Testis (tissue), 5 donors: ENCODE measurements at places on chromosomes 16 and 17. TPM values are rescaled to one million over a fixed set of nuclear protein-coding genes. Genes with fewer than 3 reads are reported as not detected.

GRCh38 chr16:58459344-58460218 is 40.4 kb upstream of the NDRG4 start:
- no peaks in the 10 kb centered on the region for H3K27me3 ChIP-seq
- DNase-seq = no peak
- no peaks in the 10 kb centered on the region for H3K36me3 ChIP-seq
- H3K27ac ChIP-seq = no peak overlapping the region

DNA sequence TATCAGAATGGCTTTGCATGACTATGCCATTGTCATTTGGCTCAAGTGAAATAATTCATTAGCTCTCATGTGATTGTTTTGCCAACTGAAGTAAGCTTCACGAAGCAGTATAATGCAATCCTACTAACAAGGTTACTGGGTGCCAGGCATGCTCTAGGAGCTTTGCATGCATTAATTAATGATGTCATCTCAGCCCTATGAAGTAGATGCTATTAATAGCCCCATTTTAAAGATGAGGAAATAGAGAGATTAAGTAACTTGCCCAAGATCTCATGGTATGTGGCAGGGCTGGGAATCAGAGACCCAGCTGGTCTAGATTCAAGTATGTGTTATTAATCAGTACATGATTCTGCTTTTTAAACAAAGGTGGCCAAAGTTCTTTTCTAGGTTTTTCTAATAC is 14.1 kb downstream of the KRT39 start:
- no peak overlapping the region for H3K4me3 ChIP-seq
- H3K27ac ChIP-seq = no peak overlapping the region
- H3K36me3 ChIP-seq = no peaks in the 10 kb centered on the region
- peaks cover 3% of the 10 kb centered on the region for H3K4me1 ChIP-seq
- H3K27me3 ChIP-seq = no peaks in the 10 kb centered on the region

DNA sequence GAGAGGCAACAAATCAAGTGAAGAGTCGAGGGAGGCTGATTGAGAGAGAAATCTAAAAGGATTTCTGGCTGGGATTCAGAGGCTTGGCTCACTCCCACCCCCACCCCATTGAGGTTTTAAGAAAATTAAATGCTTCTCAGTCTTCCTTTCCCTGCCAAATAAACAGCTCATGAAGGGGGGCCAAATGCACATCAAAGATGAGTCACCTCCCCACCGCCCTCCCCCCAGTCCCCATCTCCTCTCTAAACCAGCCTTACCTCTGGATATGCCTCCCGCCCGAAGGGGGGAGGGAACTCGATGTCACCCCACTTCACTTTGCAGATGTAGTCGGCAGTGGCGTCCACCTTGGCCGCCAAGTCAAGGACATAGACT is 11.6 kb downstream of the ACLY start:
- H3K4me3 ChIP-seq = no peak overlapping the region
- H3K27ac ChIP-seq = no peak overlapping the region
- no peak for DNase-seq
- no peaks in the 10 kb centered on the region for H3K27me3 ChIP-seq
- no peaks in the 10 kb centered on the region for H3K4me1 ChIP-seq
- no peaks in the 10 kb centered on the region for H3K36me3 ChIP-seq

GRCh38 chr16:10988164-10988803 is 43.9 kb downstream of the CLEC16A start:
- H3K36me3 ChIP-seq = no peaks in the 10 kb centered on the region
- DNase-seq = no peak
- peaks cover 6% of the 10 kb centered on the region for H3K4me1 ChIP-seq
- H3K27me3 ChIP-seq = no peaks in the 10 kb centered on the region
- H3K27ac ChIP-seq = no peak overlapping the region
- H3K4me3 ChIP-seq = no peak overlapping the region

- no peaks in the 10 kb centered on the region for H3K4me1 ChIP-seq
- DNase-seq = no peak
- no peaks in the 10 kb centered on the region for H3K27me3 ChIP-seq
- H3K36me3 ChIP-seq = no peaks in the 10 kb centered on the region
Observed at GRCh38 chr16:74123195-74123594, 173.4 kb upstream of the PSMD7 start.

GRCh38 chr17:35407531-35407930 is 24.8 kb downstream of the SLFN12 start:
- no peak overlapping the region for H3K4me3 ChIP-seq
- peak; percentile 21 for DNase-seq
- H3K27me3 ChIP-seq = no peaks in the 10 kb centered on the region
- H3K36me3 ChIP-seq = no peaks in the 10 kb centered on the region
- no peak overlapping the region for H3K27ac ChIP-seq

Gene SLC47A1
- polyA plus RNA-seq = 39.8 TPM

DNA sequence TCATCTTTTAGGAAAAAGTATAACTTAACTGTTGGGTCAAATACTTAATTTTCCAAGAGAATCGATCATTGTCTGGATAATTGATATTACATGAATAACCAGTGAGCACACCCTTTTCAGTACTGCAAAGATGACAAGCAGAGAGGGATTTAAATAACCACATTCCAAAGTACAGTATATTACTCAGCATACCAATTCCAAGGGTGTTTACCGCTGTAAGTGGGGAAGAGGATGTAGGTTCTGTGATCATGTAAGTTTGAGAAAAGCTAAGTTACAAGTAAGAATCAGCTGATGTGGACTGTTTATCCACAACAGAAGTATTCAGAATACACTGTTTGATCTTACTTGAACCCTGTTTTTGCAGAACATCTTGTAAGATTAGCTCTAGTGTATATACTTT is 6.1 kb downstream of the GDE1 start:
- H3K27ac ChIP-seq = no peak overlapping the region
- H3K36me3 ChIP-seq = no peaks in the 10 kb centered on the region
- H3K4me1 ChIP-seq = peaks cover 7% of the 10 kb centered on the region
